ENCODE measurements at places on chromosomes 1 and 21.

- DNase-seq: no peak
Observed at GRCh38 chr1:82260051-82260450, 459.3 kb downstream of the ADGRL2 start.

DNA sequence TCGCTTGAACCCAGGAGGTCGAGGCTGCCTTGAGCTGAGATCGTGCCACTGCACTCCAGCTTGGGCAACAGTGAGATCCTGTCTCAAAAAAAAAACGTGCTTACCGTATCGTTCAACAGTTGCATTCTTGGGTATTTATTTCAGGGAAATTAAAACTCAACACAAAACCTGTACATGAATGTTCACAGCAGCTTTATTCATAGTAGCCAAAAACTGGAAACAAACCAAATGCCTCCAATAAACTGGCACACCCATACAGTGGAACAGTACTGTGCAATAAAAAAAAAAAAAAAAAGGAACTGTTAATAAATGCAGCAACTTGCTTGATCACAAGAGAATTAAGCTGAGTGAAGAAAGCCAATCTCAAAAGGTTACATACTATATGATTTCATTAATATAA is 6.7 kb downstream of the KHDRBS1 start:
- DNase-seq: no peak

DNA sequence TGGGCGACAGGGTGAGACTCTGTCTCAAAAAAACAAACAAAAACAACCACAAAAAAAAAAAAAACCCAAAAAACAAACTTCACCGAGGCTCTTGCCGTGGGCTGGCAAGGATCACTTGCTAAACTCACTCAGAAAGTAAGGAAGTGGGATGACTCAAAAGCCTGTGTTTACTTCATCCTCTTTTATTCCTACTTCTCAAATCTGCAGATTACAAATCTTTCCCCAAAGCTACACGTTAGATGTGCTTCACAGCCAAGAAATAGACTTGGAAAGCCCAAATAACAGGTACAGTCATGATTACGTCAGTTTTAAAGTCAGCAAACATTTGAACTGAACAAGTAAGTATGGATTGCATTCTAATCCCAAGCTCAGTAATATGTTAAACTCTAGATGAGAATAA is 359.3 kb downstream of the ADGRL2 start:
- no peak for DNase-seq

DNA sequence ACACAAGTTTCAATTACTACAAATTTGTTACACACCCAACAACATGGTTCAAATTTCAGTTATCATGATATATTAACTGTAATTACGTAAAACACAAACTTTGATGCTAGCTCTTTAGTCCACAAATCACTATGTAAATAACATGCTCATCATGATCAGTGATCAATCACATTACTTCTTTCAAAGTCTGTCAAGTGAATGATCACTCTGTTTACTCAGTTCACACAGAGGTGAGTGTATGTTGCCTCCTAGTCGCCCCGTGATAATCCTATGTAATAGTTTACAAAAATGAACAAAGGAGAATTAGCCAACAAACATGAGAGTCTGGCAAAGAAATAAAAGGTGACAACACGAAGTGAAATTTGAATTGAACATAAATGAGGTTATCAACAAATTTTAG is 14.3 kb downstream of the EDEM3 start:
- no peak for DNase-seq

DNA sequence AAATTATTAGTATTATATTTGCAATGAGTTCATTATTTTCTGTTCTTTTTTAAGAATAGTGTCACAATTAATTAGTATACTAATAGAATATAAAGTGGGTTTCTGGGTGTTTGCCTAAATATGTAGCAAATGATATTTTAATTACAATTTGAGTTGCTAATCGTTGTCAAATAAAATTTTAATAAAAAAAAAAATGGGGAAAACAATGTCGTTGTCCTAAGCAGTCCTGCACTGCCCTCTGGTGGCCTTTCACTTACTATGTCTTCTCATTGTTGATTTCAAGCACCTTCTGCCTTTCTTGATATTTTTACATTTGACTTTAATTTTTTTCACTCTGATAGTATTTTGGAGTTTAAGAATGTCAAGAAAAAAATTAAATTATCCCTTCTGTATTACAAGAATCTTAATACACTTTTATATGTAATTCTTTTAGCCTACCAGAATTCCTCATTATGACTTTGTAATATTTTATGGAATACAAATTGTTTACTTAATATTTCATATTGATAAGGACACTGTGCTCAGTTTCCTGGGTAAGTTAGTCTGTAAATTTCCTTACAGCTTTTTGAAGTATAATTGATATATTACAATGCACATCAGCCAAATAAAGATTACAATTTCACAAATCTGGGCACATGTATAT is 104.5 kb upstream of the FMN2 start:
- DNase-seq: no peak

DNA sequence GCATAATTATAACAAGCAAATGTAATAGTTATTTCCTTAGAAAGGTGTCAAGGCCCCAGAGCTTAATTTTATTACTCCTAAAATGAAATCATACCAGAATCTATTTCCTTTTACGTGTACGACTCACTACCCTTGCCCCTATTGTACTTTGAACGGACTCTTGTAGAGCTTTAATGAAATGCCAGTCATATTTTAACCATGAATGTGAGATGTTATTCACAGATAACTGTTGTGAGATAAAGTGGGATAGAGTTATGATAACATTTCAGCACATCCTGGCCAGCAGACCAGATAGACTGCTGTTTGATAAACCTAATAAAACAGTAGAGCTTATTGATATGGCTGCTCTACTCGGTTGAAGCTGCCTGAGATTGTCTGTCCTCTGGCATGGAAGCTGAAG is 500.8 kb upstream of the PBX1 start:
- DNase-seq: no peak

- no peak for DNase-seq
Observed at GRCh38 chr1:22104094-22104493, 38.8 kb downstream of the WNT4 start.

DNA sequence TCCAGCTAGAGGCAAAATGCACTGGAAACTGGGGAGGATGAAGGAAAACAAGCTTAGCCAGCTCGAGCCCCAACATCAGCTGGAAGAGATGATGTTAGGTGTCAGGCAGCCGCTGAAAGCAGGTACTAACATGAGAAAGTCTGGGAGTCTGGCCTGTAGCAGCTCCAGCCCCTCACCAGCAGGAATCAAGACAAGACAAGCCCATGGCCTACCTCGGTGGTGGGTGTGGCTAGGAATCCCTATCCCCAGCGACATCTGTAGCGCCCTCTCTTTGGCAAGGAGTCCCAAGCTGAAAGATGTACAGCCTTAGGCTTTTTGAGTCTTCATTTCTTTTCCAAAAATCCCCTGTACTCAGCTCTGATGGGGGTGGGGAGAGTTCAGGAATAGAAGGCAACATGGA is 2.6 kb downstream of the DLGAP3 start:
- DNase-seq: no peak

DNA sequence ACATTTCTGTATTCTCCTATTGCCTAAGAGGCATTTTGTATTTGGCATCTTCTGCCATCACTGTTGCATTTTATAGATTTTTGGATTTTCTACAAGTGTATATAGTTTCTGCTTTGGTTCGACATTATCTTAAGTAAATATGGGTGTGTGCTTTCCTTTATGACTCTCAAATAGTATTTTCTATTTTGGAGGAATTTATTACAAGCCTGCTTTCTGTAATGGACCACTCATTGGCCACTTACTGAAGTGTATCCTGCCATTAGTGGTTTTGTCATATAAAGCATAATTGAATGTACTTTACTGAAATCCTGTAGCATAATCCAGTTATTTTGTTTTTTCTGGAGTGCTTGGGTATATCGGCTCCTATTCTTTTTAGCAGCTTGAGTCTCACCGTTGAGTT is 184.3 kb downstream of the PATJ start:
- DNase-seq: no peak

- no peak for DNase-seq
Observed at GRCh38 chr1:194071205-194071604, 884.8 kb upstream of the B3GALT2 start.

GRCh38 chr1:170967042-170967910 is 31.9 kb downstream of the MROH9 start:
- DNase-seq: no peak

GRCh38 chr1:168420177-168420576 is 123.6 kb downstream of the XCL2 start:
- no peak for DNase-seq

DNA sequence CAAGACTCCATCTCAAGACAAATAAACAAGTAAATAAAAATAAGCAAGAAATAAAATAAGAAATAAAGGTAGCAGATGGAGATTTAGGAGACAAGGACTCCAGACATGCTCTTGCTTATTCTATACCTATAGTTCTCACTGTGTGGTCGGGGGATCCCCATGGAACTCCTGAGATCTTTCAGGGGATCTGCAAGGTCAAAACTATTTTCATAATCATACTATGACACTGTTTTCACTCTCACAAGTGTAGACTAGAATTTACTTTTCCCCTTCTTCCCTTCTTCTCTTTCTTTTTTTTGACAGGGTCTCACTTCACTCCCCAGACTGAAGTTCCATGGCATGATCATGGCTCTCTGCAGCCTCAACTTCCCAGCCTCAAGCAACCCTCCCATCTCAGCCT is 29.8 kb upstream of the NLRP3 start:
- no peak for DNase-seq

GRCh38 chr1:153805886-153806719 is 30.9 kb downstream of the SLC27A3 start:
- no peak for DNase-seq

- DNase-seq: no peak
Observed at GRCh38 chr1:93675271-93675670, 6.4 kb downstream of the BCAR3 start.

DNA sequence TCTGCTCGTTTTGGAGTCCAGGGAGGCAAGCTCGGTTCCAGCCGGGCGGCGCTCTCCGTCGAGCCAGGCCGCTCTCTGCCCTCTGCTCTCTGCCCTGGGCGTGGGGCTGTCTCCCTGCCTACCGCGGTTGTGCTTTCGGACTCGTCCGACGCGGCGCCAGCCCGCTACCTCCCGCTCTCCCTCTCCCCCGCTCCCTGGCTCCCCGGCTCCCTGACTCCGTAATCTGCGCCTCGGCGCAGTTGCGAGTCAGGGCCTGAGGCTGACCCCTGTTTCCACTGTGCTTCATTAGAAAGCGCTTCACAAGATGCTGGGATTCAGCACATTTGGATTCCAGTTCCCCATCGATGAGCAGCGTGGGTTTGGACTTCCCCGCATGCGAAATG is 2.2 kb downstream of the SOX13 start:
- no peak for DNase-seq

- DNase-seq: no peak
Observed at GRCh38 chr1:106879538-106879937, 176.9 kb upstream of the PRMT6 start.

Data from central memory CD8-positive, alpha-beta T cell (primary cell).